Posterior cingulate gyrus (tissue), 11 donors: ENCODE measurements at places on chromosomes 5 and 9.
A peak's percentile ranks its signal among the peaks of the same experiment; 100 is the strongest.

DNA sequence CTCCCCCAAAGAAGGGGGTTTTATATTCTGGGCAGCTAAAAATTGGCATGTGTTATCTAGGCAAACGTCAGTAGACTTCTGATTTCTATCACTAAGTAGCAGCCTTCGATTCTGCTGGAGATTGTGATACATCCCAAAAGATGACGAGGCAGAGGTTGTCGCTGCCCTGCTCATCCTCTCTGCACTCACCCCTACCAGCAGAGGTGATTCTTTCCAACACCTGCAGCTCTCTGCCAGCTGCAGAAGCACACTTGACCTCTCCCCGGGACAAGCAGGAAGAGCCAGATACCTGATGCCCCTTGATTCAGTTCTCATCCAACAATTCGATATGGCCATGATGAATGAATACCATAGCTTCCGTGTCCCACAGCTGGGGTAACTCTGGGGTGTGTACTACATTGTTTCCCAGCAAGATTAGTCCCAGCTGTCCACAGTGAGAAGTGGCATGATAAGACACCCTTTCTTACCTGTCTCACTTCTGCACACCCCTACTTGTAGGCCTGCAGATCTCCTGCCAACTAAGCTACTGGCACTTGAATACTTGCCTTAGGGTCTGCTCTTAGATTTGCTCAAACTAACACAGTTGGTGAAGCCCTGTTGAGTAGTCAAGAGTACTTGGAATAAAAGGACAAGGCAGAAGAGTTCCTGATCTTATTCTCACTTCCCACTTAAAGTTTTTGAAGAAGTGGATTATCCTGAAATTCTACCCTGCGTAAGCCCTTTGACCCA is 37.6 kb upstream of the SMAD5 start:
- no peak for DNase-seq

DNA sequence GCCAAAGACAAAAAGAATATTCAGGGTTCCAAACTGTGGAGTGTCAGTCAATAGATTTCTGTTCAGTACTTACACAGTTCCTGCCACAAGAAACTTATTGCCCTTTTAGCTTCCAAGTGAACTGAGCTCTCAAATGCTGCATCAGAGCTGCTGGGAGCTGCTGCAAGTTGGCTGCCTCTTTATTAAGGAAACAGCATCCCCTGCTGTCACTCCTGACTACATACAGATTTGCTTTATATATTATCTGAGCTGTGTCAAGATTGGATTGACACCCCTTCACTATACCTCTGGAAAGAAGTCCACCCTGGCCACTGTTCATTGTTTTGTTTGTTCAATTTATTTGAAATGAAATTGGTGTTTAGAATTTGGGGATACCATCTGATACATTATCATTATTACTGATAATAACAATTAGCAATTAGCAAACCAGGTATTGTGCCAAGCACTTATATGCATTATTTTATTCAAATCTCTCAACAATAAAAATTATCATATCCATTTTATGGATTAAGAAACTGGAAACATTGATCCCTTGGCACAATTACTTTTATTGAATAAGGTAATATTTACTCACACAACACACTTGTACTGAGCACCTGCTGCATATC is 16.4 kb upstream of the C5orf58 start:
- DNase-seq: peak; percentile 22

- no peak for DNase-seq
These were observed 1.6 kb upstream of the TMEM245 start for GRCh38 chr9:109121232-109121796.

- DNase-seq: no peak
These were observed 71.4 kb downstream of the TLR4 start for GRCh38 chr9:117775591-117775990.

GRCh38 chr5:126443374-126443851 is 20.2 kb downstream of the GRAMD2B start:
- peak; percentile 84 for DNase-seq

GRCh38 chr9:83219154-83219923 is 156.4 kb upstream of the RASEF start:
- DNase-seq: peak; percentile 80

- DNase-seq: no peak
These were observed 55.4 kb upstream of the LRRTM2 start for GRCh38 chr5:138930371-138931097.

DNA sequence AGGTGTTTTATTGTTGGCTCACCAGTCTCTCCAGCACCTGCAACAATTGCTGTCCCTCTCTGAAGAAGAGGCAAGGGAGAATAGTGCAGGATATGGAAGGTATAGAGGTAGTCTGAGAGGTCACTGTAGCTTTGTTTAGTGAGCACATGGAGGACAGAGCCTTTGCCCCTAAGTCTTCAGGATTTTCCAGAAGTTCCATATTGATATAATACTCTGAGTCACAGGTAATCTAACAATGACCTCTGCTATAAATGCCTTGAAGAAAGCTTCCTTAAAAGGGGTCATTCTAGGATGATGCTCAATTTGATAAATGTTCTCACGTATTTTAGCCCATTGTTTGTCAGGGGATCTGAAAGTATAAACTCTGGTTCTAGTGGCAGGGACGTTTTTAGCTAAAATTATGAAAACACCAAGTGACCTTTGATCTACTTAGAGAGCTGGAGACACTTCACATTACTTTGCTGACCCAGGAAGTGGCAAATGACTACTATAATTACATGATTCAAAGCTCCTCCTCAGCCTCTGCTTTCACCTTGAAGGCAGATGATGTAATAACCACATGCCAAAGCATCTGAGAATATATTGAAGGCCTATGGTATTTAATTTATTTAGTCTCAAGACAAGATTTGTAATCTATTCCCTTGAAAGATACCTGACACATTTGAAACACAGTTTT is 366.9 kb upstream of the NUDT12 start:
- no peak for DNase-seq

DNA sequence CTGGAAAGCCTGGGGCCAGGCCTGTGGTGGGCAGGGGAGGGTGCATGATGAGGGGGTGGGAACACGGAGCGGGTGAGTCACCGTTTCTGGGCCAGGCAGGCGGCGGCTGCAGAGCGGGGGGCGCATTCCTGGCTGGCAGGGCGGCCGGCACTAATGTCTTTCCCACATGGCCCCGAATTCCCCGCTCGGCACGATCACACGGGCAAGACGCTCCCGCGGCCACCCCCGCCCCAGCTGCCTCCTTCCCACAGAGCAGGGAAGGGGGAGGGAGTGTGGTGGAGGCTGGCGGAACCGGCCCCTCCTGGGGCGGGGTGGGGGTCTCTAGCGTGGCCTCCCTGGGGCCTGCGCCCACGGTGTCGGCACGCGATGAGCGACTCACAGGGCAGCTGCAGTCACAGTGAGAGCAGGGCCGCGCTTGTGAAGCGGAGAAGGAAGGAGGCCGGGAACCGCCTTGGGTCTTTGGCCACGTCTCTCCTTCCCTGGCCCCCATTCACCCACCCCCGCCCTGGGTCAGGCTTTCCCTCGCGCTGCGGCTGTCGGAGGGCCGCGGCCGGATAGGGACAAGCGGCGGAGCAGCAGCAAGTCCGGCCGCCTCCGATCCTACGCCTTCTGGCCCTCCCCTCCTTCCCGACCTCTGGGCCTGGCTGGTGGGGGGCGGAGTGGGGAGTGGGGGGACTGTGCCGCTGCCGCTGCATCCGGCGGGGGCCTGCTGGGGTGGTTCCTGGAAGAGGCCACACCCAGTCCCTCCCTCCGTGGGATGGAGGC is 48.9 kb downstream of the CXXC5 start:
- peak; percentile 65 for DNase-seq
